ENCODE measurements at places on chromosomes 6 and 20.

DNA sequence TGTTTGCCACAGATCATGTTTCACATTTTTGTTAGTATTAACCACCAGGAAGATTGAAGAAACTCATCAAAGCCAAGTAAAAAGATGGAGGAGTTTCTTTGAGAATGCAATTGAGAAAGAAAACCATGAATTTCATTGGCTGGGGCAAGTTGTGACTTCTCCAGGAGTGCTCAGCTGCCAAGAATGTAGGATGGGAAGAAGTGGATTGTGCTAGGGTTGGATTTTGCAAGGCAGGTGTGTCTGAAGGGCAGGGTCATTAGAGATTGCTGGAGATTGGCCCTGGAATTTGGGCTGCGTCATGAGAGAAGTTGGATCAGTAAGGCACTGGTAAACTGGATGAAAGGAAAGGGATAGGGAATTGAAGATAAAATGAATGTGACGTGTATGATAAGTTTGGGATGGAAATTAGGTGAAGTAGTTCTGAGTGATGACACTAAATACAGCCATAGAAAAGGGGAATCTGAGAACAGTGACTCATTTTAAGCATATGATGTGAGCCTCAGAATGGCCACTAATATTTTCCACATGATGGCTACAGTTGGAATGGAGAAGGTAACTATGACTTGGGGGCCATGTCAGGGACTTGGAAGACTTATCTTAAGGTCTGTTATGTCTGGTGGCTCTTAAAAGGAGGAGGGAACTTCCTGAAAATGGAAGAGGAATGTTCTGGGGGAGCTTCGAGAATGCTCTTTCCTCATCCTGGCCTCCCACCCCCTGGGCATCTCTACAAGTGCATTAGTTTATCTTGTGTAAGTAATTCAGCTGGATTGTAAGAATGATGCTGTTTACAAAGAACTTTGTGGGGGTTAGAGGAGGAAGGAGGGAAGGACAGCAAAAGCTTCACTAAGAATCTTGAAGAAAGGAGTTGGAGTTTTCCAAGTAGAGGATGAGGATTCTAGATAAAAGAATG is 27.8 kb upstream of the ERVFRD-1 start:
- DNase-seq: no peak
- H3K36me3 ChIP-seq: peaks cover 21% of the 10 kb centered on the region
- peaks cover under 1% of the 10 kb centered on the region for H3K4me1 ChIP-seq
- peaks cover 2% of the 10 kb centered on the region for H3K27me3 ChIP-seq
- peak overlapping the region; percentile 12 for H3K27ac ChIP-seq

DNA sequence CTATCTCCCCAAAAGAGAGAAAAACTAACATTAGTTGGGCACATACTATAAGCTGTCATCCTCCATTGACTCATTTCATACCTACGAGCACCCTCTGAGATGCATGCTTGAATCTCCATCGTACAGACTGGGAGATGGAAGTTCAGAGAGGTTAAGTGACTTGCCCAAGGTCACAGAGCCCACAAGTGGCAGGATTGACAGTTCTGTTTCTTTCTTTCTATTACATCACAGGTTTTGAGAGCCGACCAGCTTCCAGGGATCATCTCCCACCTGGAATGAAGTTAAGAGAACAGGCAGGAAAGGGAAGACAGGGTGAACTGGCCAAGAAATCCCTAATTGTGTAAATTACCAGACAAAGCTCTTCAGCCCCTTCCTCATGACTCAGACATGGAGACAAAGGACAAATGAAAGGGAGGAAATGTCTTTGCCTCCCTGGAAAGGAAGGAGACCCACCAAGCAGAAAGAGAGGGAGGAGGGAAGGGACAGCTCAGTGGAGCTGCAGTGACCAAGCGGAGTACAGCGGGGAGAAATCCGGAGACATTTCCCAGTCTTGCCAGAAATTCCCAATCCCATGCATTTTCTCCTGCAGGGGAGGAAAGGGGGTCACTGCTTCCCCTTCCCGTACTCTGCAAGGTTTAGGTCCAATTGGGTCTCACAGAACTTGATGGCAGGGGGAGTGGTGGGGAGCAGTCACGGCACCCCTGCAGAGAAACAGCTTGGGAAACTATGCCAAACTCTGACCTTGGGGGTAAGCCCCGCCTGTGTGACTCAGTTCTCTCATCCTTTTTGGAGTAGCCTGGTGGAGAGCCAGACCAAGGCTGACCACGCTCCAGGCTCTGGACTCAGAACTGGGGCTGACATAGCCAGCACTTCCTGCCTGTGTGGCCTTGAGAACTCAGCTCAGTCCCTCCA is 154.3 kb downstream of the ANKRD60 start:
- no peak for DNase-seq
- H3K4me3 ChIP-seq: no peak overlapping the region
- H3K4me1 ChIP-seq: no peaks in the 10 kb centered on the region

DNA sequence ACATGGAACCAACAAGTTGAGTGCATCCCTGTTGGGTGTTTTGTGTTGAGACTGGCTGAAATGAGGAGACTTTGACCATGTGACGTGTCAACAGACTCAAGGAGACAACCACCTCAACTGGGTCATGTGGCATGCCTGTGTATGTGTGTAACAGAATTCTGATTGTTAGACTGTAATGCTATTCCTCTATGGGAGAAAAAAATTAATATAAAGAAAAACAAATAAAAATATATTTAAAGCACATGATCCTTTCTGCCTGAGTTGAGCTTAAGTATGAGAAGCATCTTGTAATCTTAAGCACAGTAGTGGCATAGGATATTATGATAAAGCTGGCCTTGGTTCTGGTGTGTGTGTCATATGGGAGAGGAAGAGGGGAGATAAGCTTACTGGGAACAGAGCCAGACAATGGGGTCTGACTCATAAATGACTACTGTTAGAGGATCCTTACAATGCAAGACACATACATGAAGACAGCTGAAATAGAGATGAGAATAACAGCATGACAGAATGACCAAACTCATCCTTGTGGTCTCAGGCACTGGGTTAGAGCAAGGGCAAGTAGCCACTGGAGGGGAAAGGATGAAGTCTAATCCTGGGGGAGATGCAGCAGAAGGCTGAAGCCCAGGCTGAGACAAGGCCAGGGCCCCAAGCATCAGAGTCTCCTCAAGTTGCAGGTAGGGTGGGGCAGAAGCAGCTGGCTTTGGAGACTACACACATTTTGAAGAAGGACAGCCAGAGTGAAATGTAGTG is 9.2 kb downstream of the TP53INP2 start:
- peaks cover 5% of the 10 kb centered on the region for H3K36me3 ChIP-seq
- no peak for DNase-seq
- H3K4me3 ChIP-seq: no peak overlapping the region
- peaks cover 21% of the 10 kb centered on the region for H3K27me3 ChIP-seq
- no peak overlapping the region for H3K27ac ChIP-seq

DNA sequence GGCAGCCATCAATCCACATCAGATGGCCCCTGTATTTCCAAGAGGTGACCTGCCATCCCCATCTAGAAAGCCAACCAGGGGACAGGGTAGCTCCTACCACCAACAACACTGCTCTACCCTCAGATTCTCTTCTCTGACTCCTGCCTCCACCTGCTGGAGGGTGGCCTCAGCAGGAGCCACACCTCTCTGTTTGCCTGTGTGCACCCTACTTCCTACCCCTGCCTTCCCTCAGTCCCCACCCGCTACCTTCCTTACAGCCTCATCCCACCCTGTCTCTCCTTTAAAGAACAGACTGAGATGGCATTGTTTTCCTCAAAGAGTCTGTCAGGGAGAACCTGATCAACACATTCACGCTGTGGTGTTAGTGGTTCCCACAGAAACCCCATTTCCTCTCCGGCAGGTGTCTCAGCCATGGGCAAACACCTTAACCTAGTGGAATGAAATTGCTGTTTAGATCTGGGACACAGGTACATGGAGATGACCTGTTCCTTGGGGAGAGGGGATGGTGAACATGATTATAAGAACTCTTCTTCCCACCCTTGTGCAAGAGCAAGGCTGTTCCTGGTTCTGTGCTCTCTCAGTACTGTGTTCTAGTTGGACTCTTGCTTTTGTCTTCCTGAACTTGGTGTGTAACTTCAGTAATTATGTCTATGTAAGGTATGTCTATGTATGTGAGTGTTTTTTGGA is 1.8 kb downstream of the ENTPD6 start:
- no peak for DNase-seq
- H3K4me3 ChIP-seq: peak overlapping the region; percentile 88
- peak overlapping the region; percentile 76 for H3K27ac ChIP-seq
- H3K36me3 ChIP-seq: no peaks in the 10 kb centered on the region
- peaks cover 37% of the 10 kb centered on the region for H3K4me1 ChIP-seq
- H3K27me3 ChIP-seq: peaks cover 8% of the 10 kb centered on the region

DNA sequence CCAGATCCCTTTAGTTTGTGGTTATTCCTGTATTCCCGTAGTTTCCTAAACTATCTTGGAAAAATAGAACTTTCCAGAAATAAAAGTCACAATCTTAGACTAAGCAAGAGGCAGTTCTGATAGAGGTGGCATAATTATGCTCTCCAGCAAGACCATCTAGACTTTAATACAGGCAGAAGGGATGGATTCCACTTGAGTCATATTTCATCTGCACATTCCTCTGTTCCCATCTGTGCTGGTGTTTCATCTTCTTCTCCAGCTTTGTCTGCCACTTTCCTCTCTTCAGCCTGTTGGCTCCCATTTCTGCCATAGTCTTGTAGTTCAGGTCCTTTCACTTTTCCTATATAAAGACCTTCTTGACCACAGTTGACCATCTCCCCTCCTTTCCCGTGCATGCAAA is 102.9 kb downstream of the SOBP start:
- no peaks in the 10 kb centered on the region for H3K36me3 ChIP-seq
- no peaks in the 10 kb centered on the region for H3K4me1 ChIP-seq
- peaks cover 3% of the 10 kb centered on the region for H3K27me3 ChIP-seq
- H3K4me3 ChIP-seq: no peak overlapping the region
- H3K27ac ChIP-seq: no peak overlapping the region
- DNase-seq: no peak

GRCh38 chr6:36355819-36356218 is 19.1 kb upstream of the BNIP5 start:
- H3K4me1 ChIP-seq: peaks cover 9% of the 10 kb centered on the region
- no peak overlapping the region for H3K27ac ChIP-seq
- DNase-seq: no peak

- H3K27me3 ChIP-seq: peaks cover 6% of the 10 kb centered on the region
- DNase-seq: no peak
- H3K36me3 ChIP-seq: no peaks in the 10 kb centered on the region
- no peak overlapping the region for H3K4me3 ChIP-seq
- H3K4me1 ChIP-seq: peaks cover 5% of the 10 kb centered on the region
Observed at GRCh38 chr6:19879663-19880062, 42.5 kb downstream of the ID4 start.

DNA sequence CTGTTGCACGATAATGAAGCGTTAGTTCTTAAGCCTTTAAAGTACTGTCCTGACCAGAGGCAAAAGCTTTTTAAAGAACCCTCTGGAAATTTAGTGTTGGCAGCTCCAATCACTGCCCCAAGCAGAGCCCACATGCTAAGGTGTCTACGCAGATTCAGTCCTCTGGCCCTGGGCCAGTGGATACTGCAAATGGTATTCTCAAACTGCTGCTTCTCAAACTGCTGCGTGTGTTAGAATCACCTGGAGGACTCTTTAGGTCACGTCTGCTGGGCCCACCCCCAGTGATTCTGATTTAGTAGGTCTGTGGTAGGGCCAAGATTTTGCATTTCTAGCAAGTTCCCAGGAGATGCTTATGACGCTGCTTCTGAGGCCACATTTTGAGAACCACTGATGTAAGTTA is 96.0 kb upstream of the CCDC28A start:
- peaks cover 12% of the 10 kb centered on the region for H3K27me3 ChIP-seq
- H3K36me3 ChIP-seq: no peaks in the 10 kb centered on the region
- no peak for DNase-seq
- H3K4me3 ChIP-seq: no peak overlapping the region

GRCh38 chr6:144413418-144413817 is 128.3 kb downstream of the UTRN start:
- peak overlapping the region; percentile 77 for H3K4me3 ChIP-seq
- DNase-seq: peak; percentile 43
- no peaks in the 10 kb centered on the region for H3K27me3 ChIP-seq
- H3K27ac ChIP-seq: peak overlapping the region; percentile 74
- H3K36me3 ChIP-seq: no peaks in the 10 kb centered on the region

DNA sequence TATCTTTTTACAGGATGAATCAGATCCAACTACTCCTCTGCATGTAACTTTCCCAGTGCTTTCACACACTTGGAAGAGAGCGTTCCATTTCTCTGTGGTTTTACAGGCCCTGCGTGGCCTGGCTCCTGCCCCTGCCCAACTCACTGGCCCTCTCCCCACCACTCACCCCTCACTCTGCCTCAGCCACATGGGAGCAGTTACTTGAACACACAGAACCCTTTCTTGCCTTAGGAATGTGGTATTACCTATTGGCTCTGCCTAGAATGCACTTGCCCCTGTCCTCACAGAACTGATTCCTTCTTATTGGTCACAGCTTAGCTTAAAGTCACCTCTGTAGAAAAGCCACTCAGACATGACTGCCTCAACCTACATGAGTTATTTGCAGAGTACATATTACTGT is 108.4 kb downstream of the CRYBG1 start:
- no peak for DNase-seq
- peaks cover 10% of the 10 kb centered on the region for H3K27me3 ChIP-seq
- H3K27ac ChIP-seq: no peak overlapping the region
- H3K4me3 ChIP-seq: no peak overlapping the region

Measured in immature natural killer cell (primary cell).